ENCODE measurements at places on chromosomes 13 and 19.

DNA sequence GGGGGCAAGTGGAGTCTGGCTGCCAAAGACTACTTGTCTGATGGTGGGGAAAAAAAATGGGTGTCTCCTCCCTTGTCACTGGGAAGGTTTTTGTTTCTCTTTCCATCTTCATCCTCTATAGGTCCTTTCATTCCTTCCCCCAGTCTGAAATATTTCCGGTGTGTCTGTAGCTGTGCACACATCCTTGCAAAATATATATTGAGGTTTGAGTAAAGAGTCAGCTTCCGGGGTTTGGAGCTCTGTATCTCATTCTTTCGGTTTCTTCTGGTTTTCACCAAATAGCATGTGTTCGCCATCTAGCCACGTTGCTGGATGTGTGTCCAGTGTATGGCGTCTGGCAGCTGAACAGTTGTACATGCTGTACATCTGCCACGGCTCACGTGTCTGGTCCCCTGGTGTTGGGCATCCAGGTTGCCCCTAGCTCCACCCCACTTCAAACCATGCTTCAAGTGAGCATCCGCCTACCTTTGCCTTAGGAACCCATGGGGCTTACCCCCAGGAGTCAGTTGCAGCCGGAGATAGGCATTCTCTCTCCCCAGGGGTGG, 142.2 kb downstream of the SIPA1L3 start:
- peak; percentile 52 for DNase-seq

DNA sequence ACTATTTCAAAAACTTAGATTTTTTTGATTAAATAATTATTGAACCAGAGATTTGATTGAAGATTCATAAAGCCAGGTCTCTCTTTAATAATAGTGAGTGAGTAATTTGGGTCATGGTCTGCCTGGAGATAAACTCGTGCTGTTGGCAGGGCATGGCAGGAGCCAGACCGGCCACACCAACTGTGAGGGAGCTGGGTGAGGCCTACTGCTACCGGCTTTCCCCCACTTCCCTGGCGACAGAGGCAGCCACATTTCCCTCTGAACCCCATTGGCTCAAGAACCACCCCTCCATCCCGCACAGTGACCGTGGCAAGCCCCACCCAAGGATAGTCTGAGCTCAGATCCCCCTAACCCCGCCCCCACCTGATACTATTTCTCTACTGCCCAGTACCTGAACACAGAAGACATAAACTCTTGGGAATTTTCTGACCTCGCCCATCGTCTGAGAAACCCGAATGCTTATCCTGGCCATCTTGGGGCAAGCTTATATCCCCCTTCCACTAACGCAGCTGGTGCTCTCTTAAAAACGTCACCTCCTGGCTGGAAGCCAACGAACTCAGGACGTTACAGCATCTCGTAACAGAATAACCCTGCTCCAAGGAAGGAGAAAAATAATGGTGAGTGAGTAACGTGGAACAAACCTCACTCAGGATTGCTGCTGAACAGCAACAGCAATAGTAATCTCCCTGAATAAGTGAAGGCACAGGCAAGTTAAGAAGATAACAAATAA, 627.6 kb upstream of the PCDH9 start:
- no peak for DNase-seq

DNA sequence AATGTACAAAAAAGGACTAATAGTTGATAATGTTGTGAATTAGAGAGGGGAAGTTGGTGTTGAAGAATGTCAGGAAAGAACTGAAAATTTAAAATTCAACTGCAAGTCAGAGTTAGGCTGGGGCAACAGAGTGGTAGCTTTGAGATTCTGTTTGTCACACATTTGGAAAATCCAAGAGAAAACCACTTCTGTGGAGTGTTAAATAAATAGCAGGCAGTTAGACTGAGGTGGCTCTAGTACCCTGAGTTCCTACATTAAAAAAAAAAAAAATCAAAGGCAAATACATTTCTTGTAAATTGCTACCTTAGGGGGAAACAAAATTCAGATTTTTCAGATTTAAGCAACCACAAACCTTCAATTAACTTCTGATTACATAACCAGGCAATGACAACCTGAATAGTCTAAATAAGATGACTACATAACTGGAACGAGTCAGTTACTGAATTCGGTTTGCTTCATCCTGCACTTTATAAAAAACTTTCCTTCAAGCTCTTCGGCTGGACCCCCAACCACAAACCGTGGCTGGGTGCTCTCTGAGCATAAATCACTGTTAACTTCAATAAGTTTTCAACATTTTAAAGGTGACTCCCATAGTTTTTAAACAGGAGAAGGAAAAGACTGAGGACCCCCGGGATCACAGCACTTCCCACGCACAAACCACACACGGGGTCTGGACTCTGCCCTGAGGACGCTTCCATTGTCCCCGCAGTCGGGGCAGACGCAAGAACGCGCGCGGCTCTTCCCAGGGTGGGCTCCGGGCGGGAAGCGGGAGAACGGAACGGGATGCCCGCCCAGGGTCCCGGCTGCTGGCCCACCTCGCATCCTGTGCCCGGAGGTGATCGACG, 725 bp downstream of the ZNF682 start:
- DNase-seq: no peak

- no peak for DNase-seq
Measured at GRCh38 chr13:45895881-45896280, 44.3 kb upstream of the SIAH3 start.

- DNase-seq: no peak
Measured at GRCh38 chr19:39996218-39996810, 546 bp upstream of the ZNF546 start.

- DNase-seq: no peak
Measured at GRCh38 chr13:75512253-75512652, 25.4 kb downstream of the COMMD6 start.

DNA sequence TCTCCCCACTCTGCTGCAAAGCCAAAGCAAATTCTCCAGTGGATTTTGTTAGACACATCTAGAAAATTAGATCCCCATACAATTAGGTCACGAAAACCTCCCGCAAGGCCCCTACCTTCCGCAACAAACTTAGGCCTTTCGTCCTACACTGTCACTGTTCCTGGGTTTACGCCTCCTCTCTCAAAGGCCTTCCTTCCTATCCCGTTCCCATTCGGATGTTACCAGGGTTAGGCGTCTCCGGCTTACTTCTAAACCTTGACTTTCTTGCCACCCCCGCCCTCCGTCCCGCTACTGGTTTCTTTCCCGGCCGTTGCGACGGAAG, 754 bp downstream of the RNF6 start:
- no peak for DNase-seq

- no peak for DNase-seq
Measured at GRCh38 chr13:97493456-97493855, 59.5 kb downstream of the RAP2A start.

GRCh38 chr13:21895779-21896178, 224.9 kb downstream of the FGF9 start:
- DNase-seq: no peak

GRCh38 chr19:5959260-5960004, 18.5 kb downstream of the RANBP3 start:
- no peak for DNase-seq

DNA sequence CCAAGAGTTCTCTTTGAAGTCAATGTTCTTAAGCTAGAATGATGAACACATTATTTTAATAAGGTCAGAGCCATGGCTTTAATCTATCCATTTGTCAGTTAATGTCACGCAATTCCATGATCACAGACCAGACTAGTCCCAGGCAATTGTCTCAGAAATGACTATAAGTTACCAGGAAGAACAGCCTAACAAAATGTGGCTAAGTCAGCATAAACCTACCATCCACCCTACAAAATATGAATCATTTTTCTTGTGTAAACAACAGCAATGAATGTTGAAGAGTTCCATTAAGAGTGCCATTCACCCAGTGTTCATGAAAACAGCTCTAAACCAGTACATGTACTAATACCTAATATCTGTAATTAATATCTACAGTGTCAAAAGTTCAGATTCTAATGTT, 127.5 kb downstream of the KCTD12 start:
- DNase-seq: no peak
